ENCODE measurements at places on chromosomes 4 and X.

DNA sequence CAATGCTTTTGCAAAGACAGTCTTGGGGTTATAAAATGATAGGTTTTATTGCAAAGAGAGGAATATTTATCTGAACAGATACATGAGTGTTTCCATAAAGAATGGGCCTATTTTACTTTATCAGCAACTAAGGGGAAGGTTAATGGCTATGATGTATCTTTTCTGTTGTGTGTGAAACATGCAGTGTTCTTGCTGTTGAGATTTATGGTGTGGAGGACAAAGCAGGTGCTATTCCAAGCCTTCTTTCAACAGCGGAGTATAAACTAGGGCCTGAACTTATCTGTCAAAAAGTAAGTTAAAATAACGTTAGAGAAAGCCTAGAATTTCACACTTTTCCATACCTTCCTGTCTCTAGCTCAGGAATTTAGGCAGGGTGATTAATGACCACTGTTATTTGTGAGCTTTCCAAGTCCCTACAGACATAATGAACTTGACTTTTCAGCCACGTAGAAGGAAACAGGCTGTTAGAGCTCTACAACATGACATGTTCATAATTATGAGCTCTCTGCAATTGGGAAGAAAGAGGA lies 411.4 kb downstream of the IL1RAPL1 start:
- DNase-seq = no peak

- DNase-seq = no peak
Observed at GRCh38 chr4:37631551-37631950, 54.6 kb downstream of the RELL1 start.

GRCh38 chrX:38798956-38799355 lies 2.3 kb upstream of the MID1IP1 start:
- DNase-seq = no peak

GRCh38 chrX:2176733-2177132 lies 324.0 kb downstream of the DHRSX start:
- no peak for DNase-seq

- no peak for DNase-seq
Observed at GRCh38 chr4:53932796-53933610, 131.4 kb downstream of the CHIC2 start.

DNA sequence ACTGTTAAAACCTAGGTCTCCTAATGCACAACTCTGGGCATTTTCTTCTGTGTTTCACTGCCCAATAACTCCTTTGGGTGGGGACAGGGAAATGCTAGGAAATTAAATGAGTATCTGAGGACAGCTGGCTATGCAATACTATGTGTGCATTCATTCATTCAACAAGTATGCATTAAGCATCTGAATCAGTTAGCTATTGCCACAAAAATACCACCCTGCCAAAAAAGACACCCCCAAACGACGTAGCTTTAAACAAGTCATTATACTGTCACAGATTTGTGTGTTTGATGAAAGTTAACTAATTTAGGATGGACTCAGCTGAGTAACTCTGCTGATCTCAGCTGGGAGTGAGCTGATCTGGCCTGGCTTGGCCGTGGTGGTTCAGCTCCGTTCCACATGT lies 29.8 kb upstream of the PTCHD1 start:
- DNase-seq = no peak

DNA sequence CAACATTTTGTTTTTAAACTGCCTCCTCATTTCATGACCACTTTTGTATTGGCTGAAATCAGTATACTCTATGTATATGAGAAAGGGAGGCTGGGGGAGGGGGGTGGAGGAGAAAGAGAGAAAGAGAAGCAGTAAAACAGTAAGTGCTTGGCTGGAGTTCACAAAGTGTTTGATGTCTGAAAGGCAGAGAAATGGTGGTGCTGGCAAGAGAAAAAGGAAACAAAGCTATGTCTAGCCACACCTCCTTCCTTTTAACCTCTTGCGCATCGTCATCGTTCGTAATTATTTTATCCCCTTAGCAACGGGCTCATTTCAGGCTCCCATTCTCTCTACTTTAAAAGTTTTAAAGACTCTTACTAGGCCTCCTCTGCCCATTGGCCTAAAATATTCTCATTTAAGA lies 25.6 kb downstream of the RPA4 start:
- no peak for DNase-seq

DNA sequence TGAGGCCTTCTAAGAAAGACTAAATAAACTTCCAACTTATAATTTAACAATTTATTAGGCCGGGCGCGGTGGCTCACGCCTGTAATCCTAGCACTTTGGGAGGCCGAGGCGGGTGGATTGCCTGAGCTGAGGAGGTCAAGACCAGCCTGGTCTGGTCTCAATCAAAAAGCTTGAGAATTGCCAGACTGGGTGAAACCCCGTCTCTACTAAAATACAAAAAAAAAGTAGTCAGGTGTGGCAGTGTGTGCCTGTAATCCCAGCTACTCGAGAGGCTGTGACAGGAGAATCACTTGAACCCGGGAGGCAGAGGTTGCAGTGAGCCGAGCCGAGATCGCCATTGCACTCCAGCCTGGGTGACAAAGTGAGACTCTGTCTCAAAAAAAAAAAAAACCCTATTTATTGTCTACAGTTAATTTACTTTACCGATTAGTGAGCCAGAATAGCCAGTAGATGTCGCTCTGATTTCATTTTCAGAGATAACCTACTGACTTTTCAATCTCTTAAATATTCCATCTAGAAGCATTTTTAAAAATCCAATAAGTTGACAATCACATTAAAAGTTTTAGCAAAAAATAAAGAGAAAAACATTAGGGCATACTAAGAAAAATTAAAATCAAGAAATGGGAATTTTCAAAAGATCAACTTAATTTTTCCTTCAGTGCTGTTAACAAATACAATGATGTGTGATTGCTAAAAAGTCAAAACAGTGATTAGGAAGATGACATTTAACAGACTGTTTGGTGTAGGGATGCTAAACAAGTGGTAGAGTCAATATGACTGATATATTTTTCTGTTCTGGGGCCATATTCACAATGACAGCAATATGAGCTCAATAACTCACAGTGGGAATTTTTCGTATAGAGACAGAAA lies 4.3 kb upstream of the SHROOM3 start:
- no peak for DNase-seq

GRCh38 chrX:29461039-29461438 lies 754.3 kb upstream of the MAGEB2 start:
- no peak for DNase-seq

DNA sequence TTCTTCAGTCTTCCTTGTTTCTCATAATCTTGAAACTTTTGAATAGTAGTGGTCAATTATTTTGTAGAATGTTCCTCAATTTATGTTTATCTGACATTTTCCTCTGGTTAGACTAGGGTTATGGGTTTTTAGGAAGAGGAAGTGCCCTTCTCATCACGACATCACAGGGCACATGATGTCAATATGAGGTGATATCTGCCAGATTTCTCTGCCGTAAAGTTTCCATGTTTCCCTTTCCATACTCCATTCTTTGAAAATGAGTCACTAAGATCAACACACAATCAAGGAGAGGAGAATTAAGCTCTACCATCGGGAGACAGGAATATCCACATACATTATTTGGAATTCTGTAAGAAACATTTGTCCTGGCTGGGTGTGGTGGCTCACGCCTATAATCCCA lies 28.4 kb downstream of the RP2 start:
- no peak for DNase-seq

GRCh38 chr4:176792326-176793059 lies at the start of gene VEGFC:
TSS of gene VEGFC (minus strand) at chr4:176792922. CDS start at chr4:176792311, 611 bp downstream.
- DNase-seq = no peak

DNA sequence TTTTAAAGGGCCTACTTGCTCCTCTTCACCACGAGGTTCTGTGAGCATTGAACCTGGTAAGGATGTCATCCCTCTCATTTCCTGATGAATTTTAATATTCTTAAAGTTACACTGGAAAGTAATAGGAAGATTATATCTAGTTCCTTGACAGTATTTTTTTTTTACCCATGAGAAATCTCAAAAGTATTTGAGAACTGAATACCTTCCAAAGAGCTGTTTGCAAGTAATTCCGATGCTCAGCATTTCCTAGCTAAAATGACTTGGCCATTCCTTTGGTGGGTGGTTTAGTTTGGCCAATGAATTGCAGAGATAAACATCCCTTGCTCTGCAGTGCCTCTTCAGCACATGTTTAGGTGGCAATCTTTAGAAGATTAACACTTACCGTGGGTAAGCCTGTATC lies 110.2 kb upstream of the WDR1 start:
- DNase-seq = no peak

- no peak for DNase-seq
Observed at GRCh38 chrX:56761167-56761566, 32.1 kb downstream of the NBDY start.

DNA sequence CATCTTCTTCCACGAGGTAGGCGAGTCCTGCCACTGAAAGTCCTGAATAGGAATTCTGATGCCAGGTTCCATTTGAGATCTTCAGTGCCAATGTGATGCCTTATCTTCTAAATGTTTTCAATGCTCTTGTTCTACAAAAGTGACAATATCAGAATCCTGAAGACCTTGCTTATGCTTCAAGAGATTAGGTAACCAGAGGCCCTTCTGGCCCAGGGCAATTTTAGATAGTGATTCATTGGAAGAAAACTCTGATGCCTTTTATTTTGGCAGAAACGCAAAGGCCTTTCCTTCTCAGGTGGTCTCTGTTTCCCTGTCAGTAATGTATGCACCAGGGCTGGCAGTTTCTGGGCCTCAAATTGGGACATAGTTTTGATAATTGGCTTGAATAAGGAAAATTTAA lies 144.8 kb downstream of the CEP135 start:
- DNase-seq = no peak

DNA sequence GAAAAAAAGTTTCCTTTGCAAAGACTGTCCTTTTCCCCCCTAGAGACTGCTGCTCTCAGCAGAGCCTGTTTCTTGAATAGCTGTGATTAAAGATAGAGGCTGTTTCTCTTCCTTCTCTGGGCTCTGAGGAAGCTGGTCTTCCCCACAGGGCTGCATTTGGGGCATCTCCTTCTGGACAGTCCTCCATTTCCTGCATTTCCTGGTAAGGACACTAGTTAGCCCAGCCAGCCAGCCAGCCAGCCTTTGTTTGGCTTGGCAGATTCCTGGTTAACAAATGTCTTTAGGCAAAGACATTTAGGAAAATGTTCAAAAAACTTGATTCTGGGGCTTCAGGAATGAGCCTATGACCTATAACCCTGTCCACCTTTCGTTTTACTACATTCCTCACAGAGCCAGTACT lies 34.0 kb upstream of the PLAC1 start:
- DNase-seq = no peak

GRCh38 chrX:135535077-135535940 lies 14.8 kb downstream of the INTS6L start:
- DNase-seq = no peak

GRCh38 chr4:139878050-139878449 lies 212.4 kb downstream of the MGST2 start:
- DNase-seq = no peak

DNA sequence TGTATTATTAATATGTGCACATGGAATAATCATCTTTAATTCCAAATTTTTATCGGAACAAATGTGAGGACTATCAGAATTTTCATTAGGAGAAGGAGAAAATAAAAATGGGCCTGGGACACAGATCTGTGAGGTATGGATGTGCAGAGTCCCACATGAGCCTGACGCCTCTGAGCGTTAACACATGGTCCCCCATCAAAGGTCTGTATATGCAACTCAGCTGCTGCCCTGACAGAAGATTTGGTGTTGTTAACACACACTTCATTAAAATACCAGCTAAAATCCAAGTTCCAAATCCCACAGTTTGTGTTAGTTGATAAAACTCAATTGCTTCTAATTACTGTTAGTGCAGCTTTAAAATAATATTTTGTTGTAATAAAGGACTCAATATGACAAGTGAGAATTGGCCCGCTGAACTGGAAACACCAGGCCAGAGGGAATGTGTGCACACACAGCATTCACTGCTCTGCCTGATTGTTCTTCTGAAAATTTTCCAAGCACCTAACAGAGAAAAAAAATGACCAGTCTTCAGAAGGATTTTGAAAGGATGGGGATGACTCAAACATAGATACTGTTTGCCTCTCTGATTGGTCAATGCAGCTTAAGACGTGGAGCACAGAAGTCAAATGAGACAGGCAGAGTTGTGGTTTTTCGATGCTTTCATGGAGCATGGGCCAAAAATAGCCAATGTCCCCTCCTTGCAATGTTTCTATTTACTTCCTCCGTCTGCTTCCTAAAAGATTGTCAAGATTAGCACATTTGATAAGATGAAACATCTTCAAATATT lies 266.6 kb downstream of the NKX6-1 start:
- DNase-seq = no peak

DNA sequence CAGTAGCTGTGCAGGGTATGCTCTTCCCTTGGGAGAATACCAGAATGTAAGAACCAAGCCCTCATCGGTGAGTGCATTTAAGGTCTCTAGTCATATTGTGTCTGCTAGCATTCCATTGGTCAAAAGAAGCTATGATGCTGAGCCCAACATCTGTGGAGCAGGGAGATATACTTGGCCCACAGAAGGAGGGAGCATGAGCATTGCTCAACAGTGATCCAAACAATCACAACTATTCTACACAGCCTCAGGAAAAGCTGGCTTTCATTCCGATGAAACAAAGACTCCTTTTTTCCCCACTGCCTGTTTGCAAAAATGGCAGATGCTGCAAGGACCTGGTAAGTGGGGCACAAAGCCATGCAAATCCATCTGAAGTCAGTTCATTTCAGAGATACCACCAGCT lies 80.6 kb upstream of the DHX15 start:
- no peak for DNase-seq

DNA sequence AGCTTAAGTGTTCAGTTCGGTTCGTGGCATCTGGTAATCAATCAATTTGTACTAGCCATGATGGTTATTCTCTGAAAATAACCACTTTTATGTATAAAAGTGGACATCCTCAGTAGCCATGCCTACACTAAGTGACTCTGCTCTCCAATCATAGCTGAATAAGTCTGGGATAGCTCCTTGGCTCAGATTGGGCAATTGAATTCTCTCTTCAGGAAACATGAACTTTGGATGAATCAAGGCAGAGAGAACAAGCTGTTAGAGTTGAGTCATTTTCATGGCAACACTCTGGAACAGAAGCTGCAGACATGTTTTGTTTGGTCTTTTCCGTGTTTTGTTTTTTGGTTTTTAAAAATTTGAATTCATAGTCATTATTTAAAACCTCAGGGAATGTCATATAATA lies 66.8 kb upstream of the TMEM164 start:
- no peak for DNase-seq
